ENCODE measurements at places on chromosomes 7 and 10.

GRCh38 chr10:95513941-95514392 is 47.2 kb downstream of the SORBS1 start:
- no peak for DNase-seq

DNA sequence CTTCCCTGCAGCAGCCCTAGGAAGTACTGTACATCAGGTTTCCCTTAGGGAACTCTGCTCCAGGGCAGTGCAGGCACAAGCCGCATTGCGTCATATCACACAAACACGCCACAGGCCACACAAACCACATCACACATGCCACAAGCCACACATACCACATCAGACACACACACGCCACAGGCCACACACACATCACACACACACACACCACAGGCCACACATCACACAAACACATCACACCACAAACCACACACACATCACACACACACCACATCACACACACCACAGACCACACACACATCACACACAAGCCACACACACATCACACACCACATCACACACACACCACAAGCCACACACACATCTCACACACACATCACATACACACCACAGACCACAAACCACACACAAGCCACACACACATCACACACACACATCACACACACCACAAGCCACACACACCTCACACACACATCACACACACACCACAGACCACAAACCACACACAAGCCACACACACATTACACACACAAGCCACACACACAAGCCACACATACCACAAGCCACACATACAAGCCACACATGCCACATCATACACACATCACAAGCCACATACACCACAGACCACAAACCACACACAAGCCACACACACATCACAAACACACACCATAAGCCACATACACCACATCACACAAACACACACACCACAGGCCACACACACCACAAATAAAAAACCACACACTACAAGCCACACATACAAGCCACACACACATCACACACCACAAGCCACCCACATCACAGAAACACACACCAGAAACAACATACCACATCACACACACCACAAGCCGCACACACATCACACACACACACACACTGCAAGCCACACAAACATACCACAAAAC is 53.4 kb downstream of the TMEM209 start:
- DNase-seq = no peak

GRCh38 chr7:128352153-128352537 is 8.4 kb upstream of the RBM28 start:
- no peak for DNase-seq

DNA sequence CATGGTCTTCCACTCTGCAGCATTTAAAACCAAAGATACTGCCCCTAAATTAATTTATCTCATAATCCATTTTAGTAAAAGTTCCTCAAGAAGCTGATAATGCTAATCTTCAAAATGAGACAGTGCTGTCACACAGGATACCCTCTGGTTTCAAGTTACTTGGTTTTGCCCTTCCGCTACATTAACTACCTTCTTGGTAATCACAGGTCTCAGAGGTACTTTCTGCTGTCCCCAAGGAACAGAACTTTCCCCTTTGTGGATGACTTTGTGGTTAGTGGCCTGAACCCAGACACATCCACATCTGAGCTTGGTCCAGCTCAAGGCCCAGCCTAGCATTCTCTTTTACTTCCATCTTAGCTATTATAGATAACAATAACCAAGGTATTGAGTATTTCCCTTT is 88.8 kb upstream of the TMEM26 start:
- peak; percentile 11 for DNase-seq

DNA sequence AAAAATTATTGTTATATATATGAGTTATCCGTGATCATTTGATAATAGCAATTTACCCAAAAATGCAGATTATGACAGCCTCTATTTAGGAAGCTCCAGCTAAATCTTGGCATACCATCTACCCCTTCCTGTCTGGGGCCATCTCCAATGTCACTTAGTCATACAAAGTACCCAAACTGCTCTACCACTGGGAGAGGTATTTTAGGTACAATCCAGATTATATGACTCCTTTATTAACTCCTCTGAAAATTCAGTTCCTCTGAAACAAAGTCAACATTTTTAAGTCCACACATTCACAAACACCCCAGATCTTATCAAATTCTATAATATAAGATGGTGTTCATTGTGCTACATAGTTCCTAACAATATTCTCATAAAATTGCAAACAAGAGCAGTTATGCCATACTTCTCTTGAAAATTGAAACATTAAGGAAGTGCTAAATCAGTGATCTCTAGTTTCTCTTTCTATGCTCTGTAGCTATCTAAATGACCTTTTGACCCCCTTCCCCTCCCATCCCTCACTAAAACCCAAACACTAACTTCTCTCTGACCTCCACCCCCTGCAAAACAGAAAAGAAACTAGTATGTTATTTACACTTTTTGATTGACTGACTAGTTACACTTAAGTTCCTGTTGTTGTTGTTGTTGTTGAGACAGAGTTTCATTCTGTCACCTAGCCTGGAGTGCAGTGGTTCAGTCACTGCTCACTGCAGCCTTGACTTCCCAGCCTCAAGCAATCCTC is 16.4 kb downstream of the HOXA1 start:
- DNase-seq = no peak

DNA sequence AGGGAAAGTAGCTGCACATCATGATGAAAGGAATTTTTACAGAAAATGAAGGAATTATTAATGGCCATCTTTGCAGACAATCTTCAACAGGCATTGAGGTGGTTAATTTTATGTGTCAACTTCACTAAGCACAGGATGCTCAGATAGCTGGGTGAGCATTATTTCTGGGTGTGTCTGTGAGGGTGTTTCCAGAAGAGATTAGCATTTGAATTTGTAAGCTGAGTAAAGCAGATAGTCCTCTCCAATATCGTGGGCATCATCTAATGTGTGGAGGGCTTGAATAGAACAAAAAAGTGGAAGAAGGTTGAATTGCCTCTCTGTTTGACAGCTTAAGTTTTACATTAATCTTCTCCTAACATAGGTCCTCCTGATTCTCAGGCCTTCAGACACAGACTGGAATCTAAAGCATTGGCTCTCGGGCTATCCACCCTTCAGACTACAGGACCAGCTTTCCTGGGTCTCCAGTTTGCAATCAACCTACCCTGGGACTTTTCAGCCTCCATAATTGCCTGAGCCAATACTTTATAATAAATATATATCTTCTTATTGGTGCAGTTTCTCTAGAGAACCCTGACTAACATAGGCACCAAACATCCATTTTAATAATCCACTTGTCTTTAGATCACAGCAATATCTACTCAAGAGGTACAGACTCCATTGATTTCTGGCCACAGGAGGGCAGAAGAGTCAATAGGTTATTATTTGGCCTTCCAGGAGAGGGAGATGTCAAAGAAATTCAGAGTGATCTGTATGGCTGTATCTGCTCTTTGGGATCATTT is 10.5 kb upstream of the CRPPA start:
- no peak for DNase-seq

- no peak for DNase-seq
Observed at GRCh38 chr7:26937306-26937705, 72.9 kb upstream of the SKAP2 start.

GRCh38 chr7:120412139-120413050 is 139.4 kb downstream of the KCND2 start:
- DNase-seq = no peak

GRCh38 chr7:111400088-111400487 is 162.2 kb downstream of the IMMP2L start:
- DNase-seq = no peak

- no peak for DNase-seq
Observed at GRCh38 chr7:2170576-2171521, 61.9 kb downstream of the MAD1L1 start.

- no peak for DNase-seq
Observed at GRCh38 chr7:116576350-116577319, 51.8 kb downstream of the CAV1 start.

DNA sequence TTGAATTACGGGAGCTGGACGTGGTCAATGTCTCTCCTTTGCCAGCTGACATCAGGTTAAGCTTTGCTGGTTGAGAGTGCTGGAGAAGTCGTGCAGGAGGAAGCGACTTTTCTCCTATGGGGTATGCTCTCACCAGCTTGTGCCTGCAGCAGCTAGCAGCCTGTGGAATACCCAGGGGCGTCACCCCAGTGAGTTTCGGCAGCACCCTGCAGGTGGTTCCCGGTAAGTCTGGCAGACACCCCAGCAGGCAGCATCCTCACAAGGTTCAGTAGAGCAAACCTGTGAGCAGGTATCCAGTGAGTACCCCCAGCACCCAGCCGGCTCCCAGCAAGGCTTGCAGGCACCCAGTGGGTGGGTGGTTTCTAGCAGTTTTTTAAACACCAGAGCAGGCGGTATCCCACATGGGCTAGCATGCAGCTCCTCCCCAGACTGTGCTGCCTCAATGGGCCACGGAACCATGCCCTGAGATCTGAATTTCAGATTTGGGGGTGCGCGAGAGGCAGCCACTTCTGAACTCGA is 74.8 kb upstream of the SVIL start:
- DNase-seq = no peak

- DNase-seq = no peak
Observed at GRCh38 chr10:58951746-58952145, 224.7 kb upstream of the PHYHIPL start.

DNA sequence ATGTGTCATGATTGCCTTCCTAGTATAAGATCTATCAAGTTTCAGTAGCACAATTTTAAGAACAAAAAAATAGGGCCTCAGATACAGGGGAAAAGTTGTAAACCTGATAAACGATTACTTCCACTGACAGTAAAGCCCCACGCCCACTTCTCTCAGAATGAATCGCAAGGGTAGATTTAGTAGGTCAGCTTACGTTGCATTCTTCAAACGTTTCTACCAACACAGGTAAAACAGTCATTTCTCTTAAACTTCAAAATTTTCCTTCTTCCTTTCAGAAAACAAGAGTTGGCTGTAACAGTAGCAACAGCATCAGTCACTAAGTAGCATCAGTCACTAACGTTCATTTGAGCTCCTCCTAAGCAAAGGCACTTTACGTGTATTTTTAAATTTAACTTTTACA is 221.5 kb downstream of the ADAM12 start:
- DNase-seq = no peak

DNA sequence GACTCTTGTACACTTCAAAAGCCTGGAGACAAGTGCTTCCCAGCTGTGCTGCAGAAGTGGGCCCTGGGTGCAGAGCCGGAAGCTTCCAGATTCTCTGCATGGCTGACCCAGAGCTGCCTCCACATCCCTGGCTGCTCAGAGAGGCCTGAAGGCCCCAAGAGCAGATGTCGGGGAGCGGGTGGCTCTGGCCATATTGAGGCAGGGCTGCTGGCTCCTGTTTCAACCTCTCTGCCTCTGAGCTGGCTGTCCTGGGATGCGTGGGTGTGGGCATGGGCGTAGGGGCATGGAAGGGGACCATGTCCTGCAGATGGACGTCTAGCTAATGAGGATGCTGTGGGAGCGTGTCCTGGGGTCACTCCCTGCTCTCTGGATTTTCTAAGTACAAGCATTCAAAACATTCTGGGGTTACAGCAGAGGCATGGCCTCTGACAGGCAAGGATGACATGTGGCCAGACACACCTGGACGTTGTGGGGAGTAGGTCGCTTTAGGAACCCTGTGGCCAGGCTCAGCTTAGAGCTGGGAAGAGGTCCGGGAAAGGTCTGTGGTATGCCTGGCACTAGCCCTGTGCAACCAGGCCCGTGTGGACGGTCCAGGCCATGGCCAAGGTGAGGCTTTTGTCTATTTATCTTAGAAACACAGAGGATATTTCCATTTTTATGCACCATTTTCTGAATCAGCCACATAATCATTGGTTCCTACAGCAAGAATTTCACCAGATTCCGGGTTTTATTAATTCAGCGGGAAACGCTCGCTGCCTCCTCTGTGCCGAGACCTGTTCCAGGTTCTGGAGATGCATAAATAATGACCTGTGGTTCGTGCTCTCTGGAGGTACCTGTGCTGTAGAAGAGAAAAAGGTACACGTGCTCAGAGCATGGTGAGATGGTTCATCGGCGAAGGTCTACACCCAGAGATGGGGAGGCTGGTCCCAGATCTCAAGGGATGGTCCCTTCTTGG is 361.1 kb downstream of the GLRX3 start:
- no peak for DNase-seq

DNA sequence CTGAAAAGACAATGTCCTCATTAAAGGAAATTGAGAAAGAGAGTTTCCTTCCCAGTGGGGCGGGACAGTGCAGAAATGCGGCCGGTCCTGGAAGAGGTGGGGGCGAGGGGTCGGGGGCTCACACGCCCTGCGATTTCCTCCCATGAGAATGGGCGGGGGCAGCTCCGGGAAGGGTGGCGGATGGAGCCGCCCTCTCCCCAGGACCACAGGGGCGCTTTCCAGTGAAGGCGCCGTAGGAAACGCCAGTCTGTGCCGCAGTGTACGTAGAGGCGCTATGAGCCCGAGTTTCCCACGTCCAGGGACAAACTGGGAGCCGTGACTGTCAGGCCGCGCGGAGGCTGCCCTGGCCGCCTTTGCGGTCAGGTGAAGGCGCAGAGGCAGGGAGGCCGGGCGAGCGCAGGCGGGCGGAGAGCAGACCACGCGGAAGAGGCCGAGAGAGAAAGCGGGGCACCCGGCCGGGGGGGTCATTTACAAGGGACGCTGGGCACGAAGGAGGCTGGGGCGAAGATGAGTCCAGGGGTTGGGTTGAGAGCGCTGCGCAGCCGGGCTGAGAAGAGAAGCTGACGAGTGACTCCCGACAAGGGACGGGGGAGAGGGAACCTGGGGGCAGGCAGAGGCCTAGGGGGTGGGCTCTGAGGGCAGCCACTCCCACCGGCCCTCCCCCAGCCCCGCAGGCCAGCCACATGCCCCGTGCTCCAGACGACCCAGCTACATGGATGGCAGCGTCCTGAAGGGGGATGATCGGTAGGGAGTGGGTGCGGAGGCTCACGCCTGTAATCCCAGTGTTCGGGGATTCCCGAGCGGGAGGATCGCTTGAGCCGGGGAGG is 45.0 kb downstream of the ALOX5 start:
- DNase-seq = peak; percentile 51

DNA sequence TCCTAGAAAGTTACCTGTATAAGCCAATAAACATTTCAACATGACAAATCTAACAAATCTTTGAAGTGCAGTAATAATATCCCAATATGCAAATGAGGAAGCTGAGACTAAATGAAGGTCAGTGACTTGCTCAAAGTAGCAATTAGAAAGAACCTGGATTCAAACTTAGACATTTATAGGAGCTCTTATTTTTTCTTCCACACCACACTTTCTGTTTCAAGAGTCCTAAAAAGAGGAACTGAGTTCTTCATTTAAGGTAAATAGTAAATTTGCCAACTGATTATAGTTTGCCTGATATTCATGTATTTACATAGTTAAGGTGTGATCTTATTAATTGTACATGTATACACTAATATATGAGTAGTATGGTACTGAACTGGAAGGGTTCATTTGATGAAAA is 44.0 kb downstream of the KLHDC10 start:
- DNase-seq = no peak

GRCh38 chr10:66940965-66941364 is 15.1 kb downstream of the LRRTM3 start:
- no peak for DNase-seq

Measured in GM12878 (cell line).